Temporal lobe (tissue), 4 donors: ENCODE measurements at places on chromosomes 3 and 15. TPM values are rescaled to one million over a fixed set of nuclear protein-coding genes. Genes with fewer than 3 reads are reported as not detected.

The SLC51B gene
- total RNA-seq: not detected

The LTK gene
- total RNA-seq: under 0.01 TPM

The SNX33 gene
- 1.7 TPM for total RNA-seq

The TNNC1 gene
- total RNA-seq: 0.49 TPM

The RNU6-1 gene
- total RNA-seq: not detected

The ZMYND10 gene
- 5.9 TPM for total RNA-seq
